Activated CD8-positive, alpha-beta memory T cell treated with anti-CD3 and anti-CD28 coated beads for 24 hours (primary cell): ENCODE measurements at places on chromosomes 1 and 21.

GRCh38 chr21:38621132-38621531 is 122.9 kb upstream of the ERG start:
- DNase-seq: no peak

GRCh38 chr1:74773582-74773981 is 40.6 kb downstream of the TYW3 start:
- DNase-seq: no peak

- peak; percentile 90 for DNase-seq
Measured at GRCh38 chr21:17612565-17613241, at the start of gene BTG3. TSS of gene BTG3 (minus strand) at chr21:17612901. CDS start at chr21:17609144, 3,757 bp downstream.

- DNase-seq: no peak
Measured at GRCh38 chr1:20379075-20379474, 88.4 kb downstream of the VWA5B1 start.

DNA sequence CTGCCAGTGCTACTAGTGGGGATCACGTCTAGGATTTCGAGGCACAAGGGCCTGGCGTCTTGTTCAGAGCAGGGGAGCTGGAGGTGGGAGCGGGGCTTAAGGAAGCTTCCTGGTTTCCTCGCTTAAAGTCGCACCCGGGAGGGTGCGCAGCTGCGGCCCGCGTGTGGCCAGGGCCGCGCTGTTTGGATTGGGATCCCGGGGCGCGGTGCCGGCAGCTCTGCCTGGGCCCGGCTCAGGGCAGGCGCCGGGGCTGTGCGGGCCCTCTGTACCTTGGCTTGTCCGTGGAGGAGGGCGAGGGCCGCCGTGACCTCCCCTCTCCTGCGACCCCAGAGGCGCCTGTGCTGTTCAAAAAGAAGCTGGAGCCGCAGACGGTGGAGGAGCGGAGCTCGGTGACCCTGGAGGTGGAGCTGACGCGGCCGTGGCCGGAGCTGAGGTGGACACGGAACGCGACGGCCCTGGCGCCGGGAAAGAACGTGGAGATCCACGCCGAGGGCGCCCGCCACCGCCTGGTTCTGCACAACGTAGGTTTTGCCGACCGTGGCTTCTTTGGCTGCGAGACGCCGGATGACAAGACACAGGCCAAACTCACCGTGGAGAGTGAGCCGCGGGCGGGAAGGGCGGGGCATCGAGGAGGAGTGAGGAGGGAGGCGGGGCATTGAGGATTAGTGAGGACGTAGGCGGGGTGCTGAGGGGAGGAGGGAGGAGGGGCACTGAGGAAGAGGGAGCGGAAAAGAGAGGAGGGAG is 67.8 kb downstream of the OBSCN start:
- DNase-seq: peak; percentile 94

GRCh38 chr1:230270185-230270558 is 156.0 kb downstream of the PGBD5 start:
- no peak for DNase-seq

GRCh38 chr1:212421165-212421564 is 6.5 kb upstream of the PACC1 start:
- DNase-seq: no peak

DNA sequence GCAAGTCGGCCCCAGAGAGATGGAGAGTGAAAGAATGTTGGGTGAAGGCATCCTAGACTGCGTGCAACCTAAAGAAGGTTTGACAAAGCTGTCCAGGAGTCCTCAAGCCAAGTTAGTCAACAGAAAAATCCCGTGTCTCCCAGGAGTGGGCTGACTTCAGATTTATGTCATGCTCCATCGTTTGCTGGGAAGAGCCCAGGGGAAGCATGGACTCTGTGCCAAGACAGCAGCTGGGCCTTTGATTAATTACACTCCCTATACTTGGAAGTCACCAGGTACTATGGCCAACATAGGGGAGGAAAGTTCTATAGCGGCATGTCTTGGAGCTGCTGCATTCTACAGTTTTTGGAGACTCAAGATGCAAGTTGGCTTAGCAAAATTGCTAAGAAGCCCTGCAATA is 247.4 kb downstream of the KAZN start:
- no peak for DNase-seq

- DNase-seq: peak; percentile 67
Measured at GRCh38 chr1:172449585-172450523, 6.0 kb upstream of the PIGC start.

DNA sequence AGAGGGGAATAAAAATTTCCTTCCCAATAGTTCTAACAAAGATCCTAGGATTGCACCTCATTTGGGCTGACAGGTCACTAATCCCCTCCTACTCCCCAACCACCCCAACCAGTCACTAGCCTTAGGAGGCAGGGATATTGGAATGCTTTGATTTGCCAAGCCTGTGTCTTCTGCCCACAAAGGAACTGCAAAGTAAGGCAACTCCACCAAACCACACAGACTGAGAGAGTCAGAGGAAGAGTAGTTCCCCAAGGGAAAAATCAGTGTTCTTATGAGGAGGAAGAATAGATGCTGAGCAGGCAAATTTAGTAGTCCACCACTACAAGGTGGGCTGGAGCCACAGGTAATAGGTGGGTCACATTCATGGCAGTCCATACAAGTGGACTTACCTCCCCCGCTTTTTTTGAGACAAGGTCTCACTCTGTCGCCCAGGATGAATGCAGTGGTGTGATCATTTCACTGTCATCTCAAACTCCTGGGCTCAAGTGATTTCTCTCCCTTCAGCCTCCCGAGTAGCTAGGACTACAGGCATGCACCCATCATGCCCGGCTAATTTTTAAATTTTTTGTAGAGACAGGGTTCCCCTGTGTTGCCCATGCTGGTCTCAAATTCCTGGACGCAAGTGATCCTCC is 3.7 kb upstream of the TMEM39B start:
- no peak for DNase-seq

DNA sequence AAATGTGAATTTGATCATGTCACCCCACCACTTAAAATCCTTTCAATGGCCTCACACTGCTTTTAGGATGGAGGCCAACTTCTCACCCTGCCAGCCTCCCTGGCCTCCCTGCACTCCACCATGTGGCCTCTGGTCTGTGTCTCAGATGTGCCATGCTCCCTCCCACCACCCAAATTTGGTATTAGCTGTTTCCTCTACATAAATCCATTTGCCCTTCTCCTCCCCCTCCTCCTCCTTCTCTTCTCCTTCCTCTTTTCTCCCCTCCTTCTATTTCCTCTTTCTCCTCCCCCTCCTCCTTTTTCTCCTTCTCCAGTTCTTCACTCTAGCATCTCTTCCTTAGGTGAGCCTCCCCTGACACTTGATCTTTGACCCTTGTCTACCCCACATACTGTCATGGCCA is 16.7 kb upstream of the GUCA2B start:
- no peak for DNase-seq

- peak; percentile 61 for DNase-seq
Measured at GRCh38 chr1:230186003-230186863, 119.2 kb downstream of the GALNT2 start.

DNA sequence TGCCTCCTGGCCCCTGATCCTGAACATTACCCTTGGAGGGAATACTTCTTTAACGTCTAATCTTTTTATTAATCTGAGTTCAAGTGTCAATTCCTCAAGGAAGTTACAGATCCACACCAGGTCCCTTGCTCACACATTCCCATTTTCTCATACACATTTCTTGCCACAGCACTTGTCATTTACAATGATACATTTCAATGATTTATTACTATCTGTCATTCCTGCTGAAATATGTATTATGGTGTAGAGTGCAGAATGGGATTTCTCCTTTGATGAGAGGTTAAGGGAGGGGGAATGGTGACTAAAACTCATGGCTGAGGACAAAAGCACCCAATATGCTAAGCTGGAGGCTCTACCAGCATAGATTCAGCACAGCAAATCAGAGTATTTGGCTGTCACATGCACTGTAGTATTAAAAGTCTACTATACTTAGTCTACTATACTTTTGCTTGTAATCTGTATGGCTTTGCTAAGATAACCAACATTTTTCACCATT is 982.5 kb downstream of the TTLL7 start:
- DNase-seq: no peak

- peak; percentile 76 for DNase-seq
Measured at GRCh38 chr1:176374967-176375569, 87.9 kb upstream of the PAPPA2 start.

DNA sequence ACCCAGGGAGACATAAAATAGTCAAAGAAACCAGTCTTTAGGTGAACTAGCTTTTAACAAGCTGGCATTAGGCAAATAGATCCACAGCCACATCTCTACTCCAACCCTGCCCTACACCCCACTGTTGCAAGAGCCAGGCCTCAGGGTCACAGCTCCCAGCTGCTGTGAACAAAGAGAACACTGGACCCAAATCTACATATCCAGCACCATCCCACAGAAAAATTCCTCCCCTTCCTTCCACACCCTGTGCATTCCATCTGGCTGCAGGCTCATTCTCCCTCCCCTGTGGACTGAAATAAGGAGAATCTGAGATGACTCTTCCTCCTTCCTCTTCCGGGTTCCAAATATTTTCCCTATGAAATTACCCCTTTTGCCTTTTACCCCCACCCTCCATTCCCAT is 23.2 kb downstream of the DLGAP3 start:
- no peak for DNase-seq

DNA sequence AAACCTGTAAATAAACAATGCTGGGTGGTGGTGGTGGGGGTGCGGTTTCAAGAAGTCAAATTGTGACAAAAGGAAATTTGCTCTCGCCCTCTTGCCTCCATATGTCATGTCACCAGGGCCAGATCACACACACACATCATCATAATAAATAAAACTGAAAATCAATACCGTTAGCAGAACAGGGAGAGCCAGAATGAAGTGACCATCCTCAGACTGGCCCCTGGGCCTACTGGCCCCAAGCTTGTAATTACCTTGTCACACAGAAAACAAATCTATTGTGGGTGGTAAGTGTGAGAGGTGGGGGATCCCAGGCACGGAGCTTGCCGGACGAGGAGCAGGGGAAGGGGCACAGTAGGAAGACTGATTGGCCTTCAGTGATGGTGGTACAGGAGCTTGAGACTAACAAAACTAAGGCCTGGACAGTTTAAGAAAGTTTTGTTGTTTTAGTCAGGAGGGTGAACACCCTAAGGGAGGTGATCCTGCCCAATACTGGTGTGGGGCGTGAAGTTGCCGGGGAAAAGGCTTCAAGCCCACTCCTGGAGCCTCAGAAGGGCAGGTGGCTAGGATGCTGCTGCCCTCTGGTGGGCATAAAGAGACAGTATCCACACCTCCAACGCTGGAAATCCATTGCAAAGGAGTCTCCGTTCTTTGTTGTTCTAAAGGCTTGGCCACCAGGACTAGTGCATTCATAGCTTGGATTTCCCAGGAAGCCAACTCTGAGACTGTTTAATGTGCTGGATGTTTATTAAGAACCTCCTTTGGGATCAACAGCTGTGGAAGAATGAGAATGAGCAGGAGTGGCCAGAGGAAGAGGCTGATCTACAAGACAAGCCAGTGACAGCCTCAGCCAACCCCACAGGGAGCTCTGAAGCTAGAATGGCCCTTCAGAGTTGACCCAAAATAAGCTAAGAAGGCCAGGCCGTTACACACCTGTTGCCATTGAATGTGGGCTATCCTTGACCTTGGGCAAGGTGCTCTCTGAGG is 8.1 kb upstream of the C1orf216 start:
- DNase-seq: peak; percentile 76

DNA sequence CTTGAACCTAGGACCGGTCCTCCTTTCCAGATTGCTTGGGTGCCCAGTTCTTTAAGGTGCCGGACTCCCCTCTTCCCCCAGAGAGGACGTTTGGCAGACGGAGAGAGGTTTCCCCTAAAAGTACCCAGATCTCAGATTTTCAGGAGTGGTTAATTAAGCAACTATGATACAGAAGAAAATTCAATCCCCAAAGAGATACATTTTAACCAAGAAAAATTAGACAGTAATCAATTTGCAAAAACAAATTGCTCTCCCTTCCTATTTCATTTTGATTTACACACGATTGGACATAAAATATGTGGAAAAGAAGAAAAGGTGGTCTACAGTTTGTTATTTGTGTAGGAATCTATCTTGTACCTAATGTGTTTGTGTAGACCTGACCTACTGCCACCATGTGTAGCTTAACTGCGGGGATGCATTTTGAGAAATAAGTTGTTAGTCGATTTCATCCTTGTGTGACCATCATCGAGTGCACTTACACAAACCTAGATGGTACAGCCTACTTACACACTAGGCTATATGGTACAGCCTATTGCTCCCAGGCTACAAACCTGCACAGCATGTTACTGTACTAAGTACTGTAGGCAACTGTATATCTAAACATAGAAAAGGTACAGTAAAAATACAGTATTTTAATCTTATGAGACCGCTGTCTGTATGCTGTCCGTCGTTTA is 755 bp downstream of the RPAP2 start:
- DNase-seq: no peak

DNA sequence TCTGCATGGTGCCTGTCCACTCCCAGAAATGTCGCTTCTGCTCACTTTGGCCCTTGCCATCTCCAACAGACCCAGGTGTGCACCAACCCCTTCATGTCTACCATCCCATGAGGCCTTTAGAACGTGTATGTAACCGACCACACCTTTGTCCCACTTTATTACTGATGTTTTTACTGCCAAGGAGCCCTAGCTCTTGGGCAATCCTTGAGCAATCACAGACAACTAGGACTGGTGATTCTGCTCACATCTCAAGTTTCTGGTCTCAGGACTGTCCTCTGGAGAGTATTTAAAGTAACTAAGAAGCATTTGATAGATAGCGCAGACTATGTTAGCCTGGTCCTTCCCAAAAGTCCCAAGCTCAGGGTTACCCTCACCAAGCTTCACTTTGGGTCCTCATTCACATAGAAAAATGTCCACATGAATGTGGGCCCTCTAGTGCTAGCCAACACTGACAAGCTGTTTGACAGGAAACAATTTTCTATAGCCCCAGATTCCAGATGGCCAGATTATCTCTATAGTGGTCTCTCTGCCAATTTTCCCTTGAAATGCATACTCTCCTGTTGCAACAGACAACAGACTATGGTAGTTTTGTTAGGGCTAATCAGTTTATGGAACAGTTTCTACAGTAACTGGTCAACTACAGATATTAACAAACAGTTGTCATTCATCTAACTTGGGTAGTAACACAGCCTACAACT is 6.9 kb upstream of the TMEM81 start:
- no peak for DNase-seq

GRCh38 chr1:184418652-184419349 is 32.0 kb downstream of the C1orf21 start:
- no peak for DNase-seq

DNA sequence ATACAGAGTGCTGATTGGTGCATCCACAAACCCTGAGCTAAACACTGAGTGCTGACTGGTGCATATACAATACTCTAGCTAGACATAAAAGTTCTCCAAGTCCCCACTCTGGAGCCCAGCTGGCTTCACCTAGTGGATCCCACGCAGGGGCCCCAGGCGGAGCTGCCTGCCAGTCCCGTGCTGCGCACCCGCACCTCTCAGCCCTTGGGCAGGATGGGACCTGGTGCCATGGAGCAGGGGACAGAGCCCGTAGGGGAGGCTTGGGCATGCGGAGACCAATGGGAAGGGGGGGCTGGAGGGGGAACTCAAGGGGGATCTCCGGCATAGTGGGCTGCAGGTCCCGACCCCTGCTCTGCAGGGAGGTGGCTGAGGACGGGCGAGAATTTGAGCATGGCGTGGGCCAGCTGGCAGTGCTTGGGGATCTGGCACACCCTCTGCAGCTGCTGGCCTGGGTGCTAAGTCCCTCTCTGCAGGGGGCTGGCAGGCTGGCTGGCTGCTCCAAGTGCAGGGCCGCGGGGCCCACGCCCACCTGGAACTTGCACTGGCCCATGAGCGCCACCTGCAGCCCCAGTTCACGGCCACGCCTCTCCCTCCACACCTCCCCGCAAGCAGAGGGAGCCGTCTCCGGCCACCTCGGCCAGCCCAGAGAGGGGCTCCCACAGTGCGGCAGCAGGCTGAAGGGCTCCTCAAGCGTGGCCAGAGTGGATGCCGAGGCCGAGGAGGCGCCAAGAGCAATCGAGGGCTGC is 104.9 kb downstream of the NTMT2 start:
- DNase-seq: no peak

- DNase-seq: no peak
Measured at GRCh38 chr1:186413319-186413718, 37.7 kb downstream of the ODR4 start.

- DNase-seq: no peak
Measured at GRCh38 chr1:3774276-3774945, 1.9 kb downstream of the SMIM1 start.
